NB4 (cell line): ENCODE measurements at places on chromosomes 2 and 18.

- no peak for DNase-seq
Observed at GRCh38 chr2:133265432-133265949, 302.8 kb downstream of the NCKAP5 start.

GRCh38 chr2:240134956-240135520 lies 1.1 kb downstream of the COPS9 start:
- DNase-seq: no peak

DNA sequence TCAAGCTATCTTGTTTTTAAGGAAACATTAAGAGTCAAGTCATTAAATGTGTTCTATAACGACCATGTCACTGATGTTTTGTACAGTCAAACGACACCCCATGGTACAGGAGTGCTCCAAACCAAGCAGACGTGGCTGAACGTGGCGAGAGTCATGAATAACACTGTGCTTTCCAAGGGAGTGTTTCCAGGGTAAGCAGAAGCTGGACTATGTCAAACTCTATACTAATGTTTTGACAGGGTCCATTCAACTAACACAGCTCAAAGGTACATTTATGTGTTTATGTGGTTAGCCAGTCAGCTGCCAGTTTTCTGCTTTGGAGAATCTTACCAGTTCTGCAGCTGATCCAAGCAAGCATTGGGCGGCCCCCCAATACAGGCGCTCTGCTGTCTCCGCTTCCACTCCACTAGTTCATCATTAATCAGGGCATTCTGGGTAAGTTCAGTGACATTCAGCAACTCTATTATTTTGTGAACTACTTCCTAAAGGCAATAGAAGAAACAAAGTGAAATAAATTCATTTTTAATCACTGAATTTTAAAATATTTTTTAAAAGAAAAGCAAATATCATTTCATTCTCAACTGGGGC lies 16.4 kb downstream of the STAT1 start:
- DNase-seq: no peak

GRCh38 chr2:25257032-25257552 lies 84.6 kb downstream of the DNMT3A start:
- no peak for DNase-seq

- DNase-seq: peak; percentile 76
Observed at GRCh38 chr2:84856787-84857186, 24.1 kb downstream of the TRABD2A start.

DNA sequence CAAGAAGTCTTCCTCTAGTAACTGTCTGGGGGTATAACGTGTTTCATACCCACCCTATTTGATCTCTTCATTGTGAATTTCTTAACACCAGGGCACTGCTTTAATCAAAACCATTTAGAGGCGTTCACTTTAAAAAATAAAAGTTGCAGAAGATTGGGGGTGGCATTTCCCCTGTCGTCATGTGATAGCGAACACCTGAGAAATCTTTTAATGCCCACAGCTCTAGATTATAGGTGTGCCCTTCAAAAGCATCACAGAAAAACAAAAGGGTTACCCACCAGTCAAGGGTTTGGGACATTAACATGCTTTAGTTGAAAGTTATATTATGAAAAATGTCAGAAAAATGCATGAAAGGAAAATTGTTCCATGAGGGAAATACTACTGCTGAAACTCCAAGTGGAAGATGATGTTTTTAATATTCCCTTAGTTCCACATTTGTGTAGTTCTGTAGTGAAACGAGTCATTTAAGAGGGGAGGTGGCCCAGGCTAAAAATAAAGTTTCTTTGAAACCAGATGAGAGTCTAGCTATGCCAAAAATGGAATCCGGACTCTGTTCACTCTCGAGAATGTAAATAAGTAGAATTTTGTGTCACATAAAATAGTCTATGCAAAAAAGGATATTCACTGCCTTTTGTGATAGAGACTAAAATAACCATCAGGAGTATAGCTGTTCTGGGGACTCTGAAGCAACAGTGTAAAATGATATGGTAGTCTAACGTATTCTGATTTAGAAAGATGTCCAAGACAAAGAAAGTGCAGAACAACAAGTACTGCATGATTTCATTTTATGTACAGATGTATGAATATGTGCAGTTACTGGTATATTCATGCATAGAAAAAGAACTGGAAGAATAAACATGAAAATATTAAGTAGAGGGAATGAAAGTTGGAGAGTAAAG lies 95.3 kb downstream of the TMEM247 start:
- DNase-seq: no peak

DNA sequence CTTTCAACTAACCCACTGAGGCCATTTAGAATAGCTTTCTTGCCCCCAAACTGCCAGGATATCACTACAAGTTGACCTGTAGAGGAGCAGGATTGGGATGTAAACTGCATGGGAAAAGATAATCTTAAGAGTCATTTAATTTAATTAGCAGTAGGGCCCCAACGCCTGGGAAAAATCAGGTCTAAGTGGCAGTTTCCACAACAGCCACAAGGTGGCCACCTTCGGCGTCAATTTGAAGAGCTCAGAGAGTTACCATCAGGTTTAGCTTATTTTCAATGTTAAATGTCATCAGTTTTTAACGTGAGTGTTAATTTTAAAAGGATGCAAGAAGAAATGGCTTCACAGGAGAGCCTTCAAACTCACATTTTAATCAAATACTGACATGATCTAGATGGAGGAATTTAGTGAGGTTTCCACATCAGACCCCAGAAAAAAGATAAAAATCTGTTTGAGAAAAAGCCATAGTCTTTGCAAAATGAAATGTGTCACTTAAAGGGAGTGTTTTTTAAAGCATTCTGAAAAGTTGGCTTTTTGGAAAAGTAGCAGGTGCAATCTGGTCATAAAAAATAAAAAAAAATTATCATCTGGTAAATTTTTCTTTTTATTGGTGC lies 77.3 kb upstream of the UPP2 start:
- DNase-seq: peak; percentile 59

DNA sequence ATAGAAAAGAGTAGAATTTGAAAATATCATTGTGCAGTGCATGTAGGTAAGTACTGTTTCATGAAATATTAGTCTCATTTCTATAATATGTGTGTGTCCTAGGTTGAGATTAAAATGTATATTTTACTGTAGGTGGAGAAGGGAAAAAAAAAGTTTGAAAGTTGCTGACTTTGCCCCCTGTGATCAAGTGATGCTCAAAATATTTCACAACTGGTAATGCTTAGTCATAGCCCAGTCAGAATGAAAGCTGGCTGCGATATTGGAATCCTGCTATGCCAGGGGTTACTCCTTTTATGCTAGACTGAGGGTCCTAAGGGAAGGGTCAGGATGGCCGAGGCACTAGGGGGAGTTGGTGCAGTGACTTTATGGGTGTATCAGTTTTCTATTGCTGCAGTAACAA lies 19.5 kb upstream of the CFAP36 start:
- DNase-seq: peak; percentile 48

GRCh38 chr2:4909346-4910009 lies 782.7 kb upstream of the SOX11 start:
- no peak for DNase-seq

- DNase-seq: no peak
Observed at GRCh38 chr2:136000502-136000901, 15.1 kb upstream of the DARS1 start.

- no peak for DNase-seq
Observed at GRCh38 chr2:134489732-134490384, 228.9 kb downstream of the TMEM163 start.

DNA sequence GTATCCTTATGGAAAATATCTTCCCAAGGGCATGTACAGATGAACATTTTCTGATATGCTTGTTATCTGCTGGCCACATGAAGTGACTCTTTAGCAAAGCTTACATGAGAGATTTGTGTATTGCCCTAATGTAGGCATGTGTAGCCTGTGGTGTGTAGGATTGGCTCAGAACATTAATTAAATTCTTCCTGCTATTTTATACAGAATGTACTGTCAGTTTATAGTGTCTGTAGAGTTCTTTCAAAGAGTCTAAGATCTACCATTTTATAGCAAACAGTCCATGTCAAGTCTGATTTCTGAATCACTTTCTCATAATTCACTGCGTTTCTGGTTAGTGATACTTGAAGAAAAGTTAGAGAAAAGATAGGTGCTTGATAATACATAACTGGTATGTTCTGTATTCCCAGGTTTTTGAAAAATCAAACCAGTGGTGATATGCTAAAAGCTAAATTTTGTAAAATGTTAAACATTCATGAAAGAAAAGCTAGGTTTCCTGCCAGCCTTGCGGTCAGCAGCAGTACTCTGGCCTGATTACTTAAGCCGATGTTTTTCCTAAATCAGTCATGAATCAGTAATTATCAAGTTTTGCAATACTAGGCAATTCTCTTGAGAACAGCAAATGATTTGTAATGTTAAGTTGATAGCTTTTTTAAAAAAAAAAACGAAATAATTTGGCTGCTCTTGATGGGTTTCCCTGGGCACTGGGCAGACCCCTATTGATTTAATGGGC lies 30.9 kb upstream of the EFEMP1 start:
- no peak for DNase-seq

GRCh38 chr2:212141499-212141898 lies 397.1 kb downstream of the ERBB4 start:
- DNase-seq: no peak

DNA sequence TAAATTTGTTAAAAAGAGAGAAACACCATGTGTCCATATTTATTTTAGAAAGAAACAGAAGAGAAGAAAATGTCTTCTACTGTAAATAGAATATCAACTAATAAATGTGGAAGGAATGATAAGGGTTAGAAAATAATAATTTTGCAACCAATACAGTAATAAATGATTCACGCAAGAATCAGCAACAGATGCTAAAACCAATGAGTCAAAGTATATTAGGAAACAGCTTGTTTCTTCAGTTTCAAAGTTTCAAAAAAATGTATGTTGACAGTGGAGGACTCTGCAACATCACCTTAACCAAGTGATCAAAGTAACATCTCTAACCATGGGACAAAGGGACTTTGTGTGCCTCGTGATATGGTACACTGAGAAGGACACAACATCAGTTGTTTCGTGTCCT lies 147.0 kb downstream of the TWIST2 start:
- no peak for DNase-seq

DNA sequence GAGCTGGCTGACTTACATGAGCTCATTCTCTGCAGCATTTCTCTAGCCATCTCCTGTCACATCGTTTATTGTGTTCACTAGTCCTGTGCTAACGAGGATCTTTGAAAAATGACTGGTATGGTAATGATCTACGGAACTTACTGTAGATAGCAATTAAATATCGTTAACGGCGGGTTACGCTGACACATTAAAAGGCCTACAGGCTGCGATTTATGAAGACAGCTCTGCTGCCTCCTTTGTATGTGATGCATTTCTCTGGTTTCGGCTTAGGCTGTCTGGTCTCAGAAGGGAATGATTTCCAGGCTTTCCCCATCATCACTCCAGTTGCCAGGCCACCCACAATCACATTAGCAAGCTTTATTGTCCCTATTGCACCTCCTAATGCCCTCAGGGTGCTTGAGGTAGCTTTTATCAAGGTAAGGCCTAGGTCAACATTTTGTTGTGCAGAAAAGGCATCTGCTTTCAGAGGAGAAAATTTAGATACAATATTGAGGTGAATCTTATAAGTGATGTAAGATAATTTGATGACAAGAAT lies 284.4 kb downstream of the SOX11 start:
- no peak for DNase-seq

DNA sequence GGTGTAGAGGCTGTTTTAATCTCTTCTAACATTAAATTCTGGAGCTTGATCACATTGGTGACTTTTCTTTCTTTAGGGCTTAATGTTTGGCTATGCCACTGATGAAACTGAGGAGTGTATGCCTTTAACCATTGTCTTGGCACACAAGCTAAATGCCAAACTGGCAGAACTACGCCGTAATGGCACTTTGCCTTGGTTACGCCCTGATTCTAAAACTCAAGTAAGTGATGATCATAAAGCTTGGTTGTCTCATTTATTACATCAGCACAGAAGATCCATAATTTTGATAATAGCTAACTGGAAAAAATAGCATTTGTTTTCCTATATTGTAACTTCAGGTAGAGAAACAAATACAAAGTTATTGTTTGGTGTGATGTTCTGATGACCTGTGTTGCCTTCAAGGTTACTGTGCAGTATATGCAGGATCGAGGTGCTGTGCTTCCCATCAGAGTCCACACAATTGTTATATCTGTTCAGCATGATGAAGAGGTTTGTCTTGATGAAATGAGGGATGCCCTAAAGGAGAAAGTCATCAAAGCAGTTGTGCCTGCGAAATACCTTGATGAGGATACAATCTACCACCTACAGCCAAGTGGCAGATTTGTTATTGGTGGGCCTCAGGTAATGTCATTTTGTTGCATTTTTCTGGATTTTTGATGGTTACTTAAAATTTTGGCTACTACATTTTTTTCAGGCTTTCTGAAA lies 2.9 kb downstream of the MAT2A start:
- no peak for DNase-seq

DNA sequence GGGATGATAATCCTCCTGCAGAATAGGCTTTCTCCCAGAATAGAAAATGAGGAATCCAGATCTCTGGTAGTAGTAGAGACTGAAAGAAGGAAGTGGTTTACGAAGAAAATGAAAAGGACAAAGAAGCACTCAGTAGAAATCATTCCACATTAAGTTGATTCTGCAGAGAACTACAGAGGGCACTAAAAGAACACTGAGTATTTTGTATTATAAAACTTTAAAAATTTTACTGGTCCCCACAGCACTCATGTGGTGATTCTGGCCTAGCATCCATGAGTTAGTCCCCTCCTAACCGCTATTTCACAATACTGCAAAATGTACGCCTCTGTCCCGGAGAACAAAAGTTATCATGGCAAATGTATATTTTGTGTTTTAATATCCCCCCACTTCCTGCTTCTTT lies 42.9 kb upstream of the SLC35F5 start:
- DNase-seq: peak; percentile 20

- DNase-seq: peak; percentile 97
Observed at GRCh38 chr2:172253190-172254052, 150.7 kb upstream of the DLX2 start.

- no peak for DNase-seq
Observed at GRCh38 chr18:58526425-58527284, 102.2 kb downstream of the ALPK2 start.

GRCh38 chr2:201860636-201861066 lies 54.3 kb downstream of the CDK15 start:
- peak; percentile 79 for DNase-seq

GRCh38 chr2:133721118-133721517 lies 152.9 kb upstream of the NCKAP5 start:
- no peak for DNase-seq

DNA sequence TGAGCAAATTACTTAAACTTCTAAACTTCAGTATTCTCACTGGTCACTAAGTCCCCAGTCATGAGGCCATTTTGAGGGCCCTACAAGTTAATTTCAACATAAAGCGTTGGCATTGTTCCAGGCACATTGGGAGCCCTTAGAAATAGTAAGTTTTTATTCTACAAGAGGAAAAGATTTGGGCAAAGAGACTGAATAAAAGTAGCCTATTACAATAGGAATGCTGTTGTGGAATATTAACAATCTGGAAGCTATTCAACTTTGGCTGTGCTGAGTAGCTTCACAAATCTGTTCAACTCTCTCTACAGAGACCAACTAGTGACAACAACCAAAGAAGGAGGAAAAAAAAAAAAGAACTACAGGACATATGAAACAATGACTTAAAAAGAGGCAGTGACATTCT lies 1287.5 kb upstream of the NXPH2 start:
- no peak for DNase-seq

- peak; percentile 81 for DNase-seq
Observed at GRCh38 chr18:49476664-49477411, 10.2 kb downstream of the C18orf32 start.
